Bronchus fibroblast of lung (primary cell): ENCODE measurements at places on chromosomes 12 and 14. TPM values are rescaled to one million over a fixed set of nuclear protein-coding genes. Genes with fewer than 3 reads are reported as not detected.

The TSPAN19 gene
- under 0.01 TPM in 1 of 2 replicates, not detected in the other for total RNA-seq

The TAS2R19 gene
- 0.30 TPM in 1 of 2 replicates, not detected in the other for total RNA-seq

The FLVCR2 gene
- total RNA-seq: 3.9 and 4.8 TPM in 2 replicates

The EGLN3 gene
- 0.15 and 0.34 TPM in 2 replicates for total RNA-seq

The ACOT4 gene
- 1.6 and 1.8 TPM in 2 replicates for total RNA-seq

The KRT86 gene
- total RNA-seq: 0.15 TPM in 1 of 2 replicates, not detected in the other

The PTPRB gene
- under 0.01 and 0.15 TPM in 2 replicates for total RNA-seq

The VRK1 gene
- 22.3 and 31.9 TPM in 2 replicates for total RNA-seq

The SOAT2 gene
- under 0.01 TPM in 1 of 2 replicates, not detected in the other for total RNA-seq

The NOVA1 gene
- 1.0 and 1.7 TPM in 2 replicates for total RNA-seq

The TIMM9 gene
- 51.9 and 78.2 TPM in 2 replicates for total RNA-seq

The DPY19L2 gene
- total RNA-seq: 1.5 and 2.5 TPM in 2 replicates
